Activated CD4-positive, CD25-positive, alpha-beta regulatory T cell (primary cell): ENCODE measurements at places on chromosomes 1 and 21.

DNA sequence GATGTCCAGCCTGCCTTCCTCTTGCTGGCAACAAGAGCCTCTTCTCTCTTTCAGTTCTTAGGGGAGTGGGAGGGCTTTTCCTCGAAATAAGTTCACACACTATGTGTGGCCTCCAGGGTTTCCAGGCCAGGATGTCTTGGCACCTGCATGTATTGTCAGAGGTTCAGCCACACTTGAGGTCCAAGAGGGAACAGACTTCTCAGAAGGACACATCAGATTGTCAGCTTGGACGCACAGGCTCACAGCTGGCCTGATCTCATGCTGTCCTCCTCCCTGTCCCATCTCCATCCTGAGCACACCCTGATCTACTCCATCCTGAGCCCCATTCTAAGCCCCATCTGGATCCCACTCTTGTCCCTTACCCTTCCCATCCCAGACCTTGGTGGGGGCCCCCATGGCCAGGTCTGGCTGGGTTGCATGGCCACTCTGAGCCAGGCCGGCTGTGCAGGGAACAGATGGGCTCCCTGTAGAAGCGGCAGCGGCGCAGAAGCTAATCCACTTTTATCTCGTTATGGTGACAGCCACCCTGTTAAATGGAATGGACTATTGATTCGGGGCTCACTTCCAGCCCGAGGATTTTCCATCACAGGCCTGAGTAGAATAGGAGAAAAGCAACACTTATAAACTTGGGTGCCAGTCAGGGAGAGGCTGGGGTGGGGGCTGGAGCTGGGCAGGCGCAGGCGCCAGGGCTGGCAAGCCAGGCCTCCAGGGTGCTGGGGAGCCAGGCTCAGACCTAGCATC, 85.1 kb upstream of the CSF3R start:
- DNase-seq: no peak

DNA sequence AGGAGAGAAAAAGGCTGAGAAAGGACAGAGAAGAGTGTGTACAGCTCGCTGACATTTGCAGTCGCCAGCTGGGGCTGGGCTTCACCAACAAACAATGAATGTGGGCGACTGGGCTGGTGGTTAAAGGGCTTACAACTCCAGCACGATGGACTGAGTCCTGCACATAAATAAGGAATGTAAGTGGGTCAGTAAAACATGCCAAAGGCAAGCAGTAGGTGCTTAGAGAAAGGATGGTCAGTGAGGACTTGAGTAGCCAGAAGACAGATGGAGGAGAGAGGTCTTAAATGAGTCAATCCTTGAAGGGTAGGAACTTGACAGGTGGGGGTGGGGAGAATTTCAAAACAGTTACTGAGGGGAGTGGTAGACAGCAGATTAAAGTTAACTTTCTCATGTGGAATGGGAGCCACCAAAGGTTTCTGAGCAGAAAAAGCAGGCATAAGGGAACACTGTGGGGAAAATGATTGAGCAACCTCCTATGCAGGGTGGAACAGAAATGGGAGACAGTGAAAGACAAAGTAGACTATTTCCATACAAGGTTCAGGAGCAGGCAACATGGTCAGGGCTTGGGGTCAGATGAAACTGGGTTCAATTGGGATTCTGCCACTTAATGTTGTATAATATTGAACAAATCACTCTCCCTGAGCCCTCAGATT, 37.4 kb downstream of the GADD45A start:
- DNase-seq: no peak

DNA sequence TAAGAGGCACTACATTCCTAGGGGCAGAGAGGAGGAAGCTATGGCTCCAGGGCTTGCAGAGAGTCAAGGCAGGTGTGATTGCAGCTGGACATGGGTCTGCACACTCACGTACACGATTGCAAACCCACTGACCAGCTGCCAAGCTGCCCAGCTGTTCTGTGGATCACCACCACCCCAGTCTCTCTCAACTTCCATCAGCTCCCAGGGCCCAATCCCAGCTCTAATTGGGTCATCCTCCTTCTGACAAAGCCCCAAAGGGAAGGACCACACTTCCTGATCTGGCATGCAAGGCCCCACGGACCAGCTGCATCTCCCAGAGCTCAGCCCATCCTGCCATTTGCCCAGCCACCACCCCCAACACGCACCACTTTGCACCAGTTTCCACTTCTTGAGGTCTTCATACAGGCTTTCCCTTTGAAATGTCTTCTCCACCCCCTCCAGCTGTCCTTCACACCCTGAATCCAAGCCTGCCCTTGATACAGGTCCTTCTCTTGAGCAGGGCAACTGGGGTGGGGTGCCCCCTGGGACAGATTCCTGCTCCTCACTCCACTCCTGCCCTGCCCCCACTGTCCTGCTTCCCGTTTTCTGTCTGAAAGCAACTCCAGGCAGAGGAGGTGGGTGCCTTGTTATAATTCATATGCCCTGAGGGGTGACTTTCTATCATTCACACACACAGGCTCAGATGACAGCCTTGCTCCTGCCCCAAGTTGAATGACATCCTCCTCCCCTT, 179.4 kb upstream of the EDN2 start:
- DNase-seq: no peak

GRCh38 chr1:16293538-16293937, 56.6 kb upstream of the CPLANE2 start:
- no peak for DNase-seq

DNA sequence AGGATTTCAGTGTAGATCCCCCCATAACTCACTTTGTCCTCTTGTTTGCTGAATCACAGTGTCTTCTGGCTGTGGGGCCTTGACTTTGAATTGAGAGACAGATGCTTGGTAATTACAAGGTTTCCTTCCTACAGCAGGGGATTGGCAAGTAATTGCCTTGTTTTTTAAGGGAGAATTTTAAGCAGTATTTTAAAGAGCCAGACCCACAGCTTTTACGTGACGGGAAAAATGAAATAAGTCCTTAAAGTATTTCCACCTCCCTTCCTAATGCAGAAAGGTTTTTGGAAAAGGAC, 41.0 kb downstream of the PGBD5 start:
- no peak for DNase-seq
